ENCODE measurements at places on chromosomes 2 and 18.
A peak's percentile ranks its signal among the peaks of the same experiment; 100 is the strongest.

- DNase-seq = no peak
Observed at GRCh38 chr18:66995270-66995669, 391.4 kb upstream of the CDH19 start.

DNA sequence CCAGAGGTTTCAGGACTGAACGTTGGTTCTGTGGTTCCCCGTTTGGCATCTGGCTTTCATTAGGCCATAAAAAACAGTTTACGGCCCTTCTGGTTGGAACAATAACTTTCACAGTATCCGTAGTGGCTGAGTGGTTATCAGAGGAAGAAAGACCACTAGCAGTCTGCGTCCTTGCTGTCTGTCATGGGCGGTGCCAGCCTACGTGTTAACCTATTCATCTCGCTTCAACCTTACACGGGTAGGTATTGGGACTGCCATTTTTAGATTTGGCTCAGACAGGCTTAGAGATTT is 42.6 kb upstream of the ROCK2 start:
- DNase-seq = peak; percentile 7

DNA sequence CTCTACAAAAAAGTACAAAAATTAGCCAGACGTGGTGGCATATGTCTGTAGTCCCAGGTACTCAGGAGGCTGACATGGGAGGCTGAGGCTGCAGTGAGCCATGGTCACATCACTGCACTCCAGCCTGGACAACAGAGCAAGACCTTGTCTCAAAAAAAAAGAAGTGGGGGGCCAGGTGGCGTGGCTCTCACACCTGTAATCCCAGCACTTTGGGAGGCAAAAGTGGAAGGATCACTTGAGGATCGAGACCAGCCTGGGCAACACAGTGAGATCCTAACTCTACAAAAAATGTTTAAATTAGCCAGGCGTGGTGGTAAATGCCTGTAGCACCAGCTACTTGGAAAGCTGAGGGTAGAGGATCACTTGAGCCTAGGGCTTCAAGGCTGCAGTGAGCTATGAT is 23.1 kb downstream of the KCNG3 start:
- DNase-seq = no peak

- DNase-seq = no peak
Observed at GRCh38 chr2:195468771-195469170, 188.3 kb upstream of the SLC39A10 start.

- no peak for DNase-seq
Observed at GRCh38 chr2:113277474-113278072, 1.1 kb downstream of the PAX8 start.

DNA sequence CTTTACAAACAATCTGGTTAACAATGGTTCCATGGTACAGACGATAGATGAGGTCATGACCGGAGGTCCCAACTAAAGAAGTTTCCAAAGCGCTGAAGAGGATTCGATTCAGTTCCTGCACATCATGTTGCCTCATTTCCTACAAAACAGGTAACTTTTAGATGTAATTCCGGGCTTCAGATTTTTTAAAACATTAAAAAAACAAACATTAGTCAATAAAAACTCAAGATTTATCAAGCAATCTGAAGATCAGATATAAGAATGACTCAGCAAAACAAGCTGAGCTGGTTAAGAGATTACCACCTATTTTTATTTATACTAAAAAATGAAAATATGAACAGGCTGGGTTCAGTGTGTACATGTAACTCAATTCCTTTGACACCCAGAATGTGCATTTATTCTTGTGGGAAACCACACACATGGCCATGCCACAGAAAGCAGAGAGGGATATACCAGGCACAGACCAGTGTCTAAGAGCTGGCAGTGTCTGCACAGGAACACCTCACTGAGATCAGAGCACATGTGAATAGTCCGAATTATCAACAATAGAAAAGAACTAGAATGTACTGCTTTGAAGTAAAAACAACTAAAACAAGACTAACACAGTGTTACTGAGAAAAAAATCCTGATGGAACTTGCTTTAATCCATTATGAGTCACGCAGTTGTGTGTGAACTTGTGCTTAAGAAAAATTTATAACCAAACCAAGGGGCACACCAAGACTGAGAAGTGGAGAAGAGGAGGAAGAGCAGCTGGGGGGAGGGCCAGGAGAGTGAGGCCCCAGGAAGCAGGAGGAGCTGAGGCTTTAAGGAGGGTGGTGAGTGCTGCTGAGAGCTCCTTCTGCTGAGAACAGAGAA is 9.5 kb downstream of the USP40 start:
- no peak for DNase-seq

DNA sequence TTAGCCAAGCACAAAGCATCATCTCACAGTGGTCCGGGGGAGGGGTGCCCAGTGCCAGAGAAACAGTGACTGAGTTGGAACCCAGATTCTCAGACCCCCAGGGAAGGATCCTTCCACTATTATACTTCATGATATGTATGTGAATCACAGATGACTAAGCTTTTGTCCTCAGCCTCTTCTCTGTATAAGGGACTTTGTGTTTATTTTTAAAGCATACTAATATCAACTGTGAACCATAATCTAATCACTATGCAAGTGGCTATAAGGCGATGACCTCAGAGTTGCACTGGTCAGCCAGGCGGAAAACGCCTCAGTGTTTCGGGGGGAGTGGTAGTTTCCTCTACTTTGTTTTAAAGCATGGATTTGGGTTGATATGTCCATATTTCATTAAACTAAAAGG is 160.4 kb upstream of the TMEM200C start:
- DNase-seq = no peak

- no peak for DNase-seq
Observed at GRCh38 chr2:188315750-188316149, 24.1 kb downstream of the GULP1 start.

- no peak for DNase-seq
Observed at GRCh38 chr2:143467011-143467410, 337.8 kb downstream of the ARHGAP15 start.

- DNase-seq = peak; percentile 64
Observed at GRCh38 chr2:26401739-26402541, at the start of gene DRC1. DRC1 (plus strand) TSS chr2:26401920; CDS start chr2:26401990, 70 bp downstream.

DNA sequence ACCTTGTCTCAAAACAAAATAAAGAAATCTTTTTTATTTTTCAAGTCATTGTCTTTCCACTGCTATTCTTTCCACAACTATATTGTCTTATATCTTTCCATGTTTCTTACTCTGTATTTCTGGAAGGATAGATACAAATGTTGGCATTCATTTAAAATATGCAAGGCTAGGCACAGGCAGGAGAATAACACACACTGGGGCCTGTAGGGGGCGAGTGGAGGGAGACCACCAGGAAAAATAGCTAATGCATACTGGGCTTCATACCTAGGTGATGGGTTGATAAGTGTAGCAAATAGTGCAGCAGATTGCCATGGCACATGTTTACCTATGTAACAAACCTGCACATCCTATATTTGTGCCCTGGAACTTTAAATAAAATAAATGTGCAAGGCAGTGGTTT is 9.6 kb downstream of the MRPL30 start:
- DNase-seq = no peak

Measured in posterior cingulate gyrus (tissue), 11 donors.